ENCODE measurements at places on chromosomes 2 and 18.
A peak's percentile ranks its signal among the peaks of the same experiment; 100 is the strongest.

GRCh38 chr2:143608063-143608423 is 478.8 kb downstream of the ARHGAP15 start:
- no peak for DNase-seq

GRCh38 chr2:98191883-98192282 is 104.9 kb downstream of the VWA3B start:
- DNase-seq, result no peak

- DNase-seq, result peak; percentile 31
Observed at GRCh38 chr2:232888839-232889529, 18.9 kb downstream of the SNORC start.

- DNase-seq, result no peak
Observed at GRCh38 chr2:224793946-224794345, 77.8 kb upstream of the CCDC195 start.

GRCh38 chr2:223062396-223062795 is 10.4 kb downstream of the KCNE4 start:
- no peak for DNase-seq

DNA sequence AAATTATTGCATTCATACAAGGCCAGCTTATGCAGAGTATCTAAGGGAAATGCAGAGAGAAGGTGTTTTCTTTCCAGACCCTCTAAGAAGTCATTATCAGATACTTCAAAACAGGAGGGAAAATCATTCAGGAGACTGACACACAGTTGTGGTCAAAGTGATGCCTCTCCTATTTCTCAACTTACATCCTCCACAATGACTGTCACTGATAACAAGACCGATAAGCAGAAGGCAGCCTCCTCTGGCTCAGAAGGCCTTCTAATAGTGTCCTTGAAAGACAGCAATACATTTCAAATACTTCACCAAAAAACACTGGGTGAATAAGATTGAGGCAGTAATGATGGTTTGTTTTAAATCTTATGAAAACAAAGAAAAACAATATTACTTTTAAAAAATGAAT is 199.7 kb downstream of the PIEZO2 start:
- DNase-seq, result no peak

GRCh38 chr2:74691929-74692328 is 37.9 kb downstream of the SEMA4F start:
- DNase-seq, result no peak

All from Right ventricle myocardium inferior (tissue), 1 donor.